Spleen (tissue), 13 donors: ENCODE measurements at places on chromosomes 7 and 10. TPM values are rescaled to one million over a fixed set of nuclear protein-coding genes. Genes with fewer than 3 reads are reported as not detected.

- no peak for DNase-seq
Observed at GRCh38 chr10:126153711-126154628, 234.3 kb downstream of the ADAM12 start.

- no peak for DNase-seq
Observed at GRCh38 chr10:89494068-89494467, 41.3 kb downstream of the SLC16A12 start.

GRCh38 chr7:70595370-70595754 lies 536.6 kb upstream of the GALNT17 start:
- no peak for DNase-seq

- DNase-seq = no peak
Observed at GRCh38 chr10:69855346-69856111, 53.8 kb downstream of the COL13A1 start.

GRCh38 chr7:35993676-35994606 lies 159.1 kb upstream of the EEPD1 start:
- DNase-seq = no peak

Gene PDZD7
- polyA plus RNA-seq = 0.30 TPM

- DNase-seq = no peak
Observed at GRCh38 chr10:60521974-60522405, 132.3 kb upstream of the ANK3 start.

DNA sequence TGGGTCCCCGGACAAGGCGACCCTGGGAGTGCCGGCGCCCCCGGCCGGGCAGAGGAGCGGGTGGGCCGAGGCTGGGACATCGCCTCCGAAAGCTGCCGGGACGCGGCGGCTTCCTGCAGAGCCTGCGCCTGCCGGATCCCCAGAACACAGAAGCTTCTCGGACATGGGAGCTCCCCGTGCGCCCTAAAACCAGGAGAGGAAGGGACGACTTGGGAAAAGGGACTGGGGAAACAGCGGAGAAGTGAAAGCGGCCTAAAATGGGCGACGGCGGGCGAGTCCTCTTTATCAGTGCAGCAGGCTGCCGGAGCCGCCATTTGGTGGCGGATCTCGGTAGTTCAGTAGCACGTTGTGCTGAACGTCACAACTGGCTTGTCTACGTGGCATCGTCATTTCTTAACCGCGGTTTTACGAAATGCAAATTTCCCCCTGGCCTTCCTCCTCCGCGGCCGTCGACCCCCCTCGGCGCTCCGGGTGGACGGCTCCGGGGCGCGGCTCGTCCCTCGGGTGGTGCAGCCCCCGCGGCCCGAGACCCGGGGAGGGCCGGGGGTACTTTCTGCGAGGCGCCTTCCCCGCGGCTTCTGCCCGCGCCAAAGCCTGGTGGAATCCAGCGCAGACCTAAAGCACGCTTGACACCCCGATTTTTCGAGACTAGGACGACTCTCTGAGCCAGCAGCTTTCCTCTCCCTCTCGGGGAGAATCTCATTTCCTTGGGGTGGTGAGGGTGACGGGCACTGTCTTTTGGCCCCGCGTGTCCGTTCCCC lies 9.9 kb upstream of the SPAG6 start:
- DNase-seq = peak; percentile 90

- no peak for DNase-seq
Observed at GRCh38 chr7:65992526-65992925, 10.5 kb upstream of the GUSB start.

Gene NUTM2D
- 2.0 TPM for polyA plus RNA-seq

DNA sequence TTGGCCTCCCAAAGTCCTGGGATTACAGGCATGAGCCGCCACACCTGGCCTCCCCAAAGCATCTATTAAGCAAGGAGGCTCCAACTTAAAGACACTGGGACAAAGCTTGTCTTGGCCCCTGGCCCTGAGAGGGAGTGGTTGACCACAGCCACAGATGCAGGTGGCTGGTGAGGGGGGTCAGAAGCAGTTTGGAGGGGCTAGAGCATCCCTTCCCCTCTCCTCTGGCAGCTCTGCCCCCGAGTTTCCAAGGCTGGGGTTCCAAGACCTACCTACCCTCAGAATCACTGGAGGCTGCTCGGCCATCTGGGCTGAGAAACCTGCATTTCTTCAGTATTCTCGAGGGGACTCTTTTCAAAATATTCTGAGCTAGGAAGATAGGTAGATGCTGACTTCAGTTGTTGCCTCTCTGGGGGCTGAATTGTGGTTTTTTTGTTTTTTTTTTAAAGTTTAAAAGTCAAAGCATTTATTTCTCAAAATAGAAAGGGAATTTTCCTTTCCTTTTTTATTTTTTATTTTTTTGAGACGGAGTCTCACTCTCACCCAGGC lies 32.6 kb downstream of the DDIT4 start:
- DNase-seq = peak; percentile 58

- no peak for DNase-seq
Observed at GRCh38 chr10:4670737-4671136, 155.3 kb upstream of the AKR1E2 start.

Gene FKBP6
- 0.51 TPM for polyA plus RNA-seq

Gene ENKUR
- 0.03 TPM for polyA plus RNA-seq

- DNase-seq = no peak
Observed at GRCh38 chr7:140229101-140229525, 52.3 kb upstream of the KDM7A start.

- no peak for DNase-seq
Observed at GRCh38 chr10:9301148-9301547, 1246.7 kb downstream of the GATA3 start.

- no peak for DNase-seq
Observed at GRCh38 chr7:143243614-143244013, 19.6 kb upstream of the GSTK1 start.

Gene TMEM176B
- 70.0 TPM for polyA plus RNA-seq

- no peak for DNase-seq
Observed at GRCh38 chr7:99383791-99384370, 9.4 kb downstream of the ARPC1B start.

DNA sequence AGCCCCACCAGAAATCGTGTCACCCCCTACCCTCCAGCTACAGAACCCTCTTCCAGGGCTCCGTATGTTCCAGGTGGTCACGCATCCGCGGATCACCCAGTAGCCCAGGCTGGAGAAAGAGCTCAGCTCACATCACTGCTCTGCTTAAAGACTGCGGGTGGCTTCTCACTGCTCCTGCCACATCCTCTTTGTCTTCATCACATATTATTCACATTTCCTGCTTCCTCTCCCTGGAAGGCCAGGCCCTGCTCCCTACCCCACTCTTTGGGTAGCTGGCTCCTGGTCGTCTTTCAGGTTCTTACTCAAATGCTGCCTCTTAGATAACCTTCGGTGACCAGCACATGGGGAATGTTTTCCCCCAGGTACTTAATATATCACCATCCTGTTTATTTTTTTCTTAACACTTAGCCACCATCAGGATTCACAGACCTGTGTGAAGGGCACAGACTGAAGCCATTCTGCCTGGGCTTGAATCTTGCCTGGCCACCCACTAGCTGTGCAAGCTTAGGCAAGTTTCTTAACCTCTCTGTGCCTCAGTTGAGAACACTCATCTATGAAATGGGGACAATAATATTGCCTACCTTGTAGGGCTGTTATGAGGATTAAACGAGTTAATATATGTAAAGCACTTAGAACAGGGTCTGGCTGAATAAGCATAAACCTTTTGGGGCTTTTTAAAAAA lies 307.8 kb downstream of the PRPF18 start:
- DNase-seq = no peak

- DNase-seq = no peak
Observed at GRCh38 chr7:14892961-14893360, 9.6 kb downstream of the DGKB start.

Gene HSPA12A
- 1.5 TPM for polyA plus RNA-seq

GRCh38 chr7:138033241-138033640 lies 31.4 kb upstream of the CREB3L2 start:
- no peak for DNase-seq

Gene WNT8B
- polyA plus RNA-seq = 0.03 TPM

- DNase-seq = no peak
Observed at GRCh38 chr7:18320422-18320821, 175.1 kb upstream of the HDAC9 start.

DNA sequence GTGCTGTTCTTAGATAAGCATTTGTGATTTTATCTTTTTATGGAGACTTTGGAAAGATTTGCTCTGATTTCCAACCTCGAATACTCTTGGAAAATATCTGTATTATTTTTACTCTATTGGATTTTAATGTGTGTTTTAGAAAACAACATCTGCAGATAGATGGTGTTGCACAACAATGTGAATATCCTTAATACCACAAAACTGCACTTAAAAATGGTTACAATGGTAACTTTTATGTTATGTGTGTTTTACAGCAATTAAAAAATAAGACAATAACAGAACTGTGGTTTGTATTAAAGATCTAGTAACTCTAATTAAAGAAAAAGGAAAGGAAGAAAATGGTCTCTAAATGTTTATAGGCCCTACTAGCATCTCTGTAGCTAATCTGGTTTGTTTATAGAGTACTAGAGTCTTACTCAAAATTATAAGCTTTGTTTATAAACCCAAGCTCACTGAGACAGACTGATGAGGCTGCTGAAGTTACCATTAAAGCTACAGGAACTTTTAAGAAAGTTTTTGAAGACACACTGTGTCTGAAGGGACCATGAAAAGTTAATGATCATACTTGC lies 74.6 kb upstream of the CC2D2B start:
- no peak for DNase-seq

- DNase-seq = no peak
Observed at GRCh38 chr10:127649642-127650041, 87.3 kb upstream of the FOXI2 start.

- no peak for DNase-seq
Observed at GRCh38 chr10:129883626-129884397, 80.3 kb downstream of the EBF3 start.

Gene NME8
- polyA plus RNA-seq = 1.3 TPM

Gene FKBP9
- 5.0 TPM for polyA plus RNA-seq

GRCh38 chr7:138992052-138992531 lies 10.9 kb upstream of the KIAA1549 start:
- DNase-seq = no peak

- DNase-seq = no peak
Observed at GRCh38 chr10:70939441-70940003, 51.2 kb upstream of the PCBD1 start.

DNA sequence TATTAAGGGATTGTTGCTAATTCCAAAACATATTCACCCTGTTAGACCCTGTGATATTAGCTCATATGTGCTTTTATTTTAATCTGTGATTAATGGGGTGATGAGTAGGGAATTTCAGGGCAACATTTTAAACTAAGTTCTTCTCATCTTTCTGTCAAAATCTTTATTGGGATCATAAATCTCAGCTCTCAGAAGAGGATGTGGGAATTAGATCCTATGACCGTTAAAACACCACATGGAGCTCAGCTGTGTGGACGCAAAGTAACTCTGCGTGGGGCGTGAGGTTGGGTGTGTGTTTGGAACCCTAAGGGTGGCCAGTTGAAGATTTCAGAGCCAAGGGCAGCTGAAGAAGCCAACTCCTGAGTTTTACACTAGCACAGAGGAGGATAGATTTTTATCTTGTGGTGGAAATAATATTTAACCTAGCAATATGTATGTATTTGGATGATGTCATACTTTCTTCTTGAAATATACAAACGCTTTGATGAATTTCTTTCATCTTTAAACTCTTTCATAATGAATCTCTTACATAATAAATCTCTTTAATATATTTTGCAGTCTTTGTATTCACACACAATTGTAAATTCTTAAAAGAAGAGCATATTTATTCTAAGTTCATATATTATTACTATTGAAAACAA lies 64.4 kb downstream of the EPDR1 start:
- DNase-seq = no peak

- no peak for DNase-seq
Observed at GRCh38 chr10:128324058-128324827, 198.0 kb upstream of the MKI67 start.

GRCh38 chr7:68015122-68015977 lies 1018.7 kb downstream of the TYW1 start:
- DNase-seq = no peak

DNA sequence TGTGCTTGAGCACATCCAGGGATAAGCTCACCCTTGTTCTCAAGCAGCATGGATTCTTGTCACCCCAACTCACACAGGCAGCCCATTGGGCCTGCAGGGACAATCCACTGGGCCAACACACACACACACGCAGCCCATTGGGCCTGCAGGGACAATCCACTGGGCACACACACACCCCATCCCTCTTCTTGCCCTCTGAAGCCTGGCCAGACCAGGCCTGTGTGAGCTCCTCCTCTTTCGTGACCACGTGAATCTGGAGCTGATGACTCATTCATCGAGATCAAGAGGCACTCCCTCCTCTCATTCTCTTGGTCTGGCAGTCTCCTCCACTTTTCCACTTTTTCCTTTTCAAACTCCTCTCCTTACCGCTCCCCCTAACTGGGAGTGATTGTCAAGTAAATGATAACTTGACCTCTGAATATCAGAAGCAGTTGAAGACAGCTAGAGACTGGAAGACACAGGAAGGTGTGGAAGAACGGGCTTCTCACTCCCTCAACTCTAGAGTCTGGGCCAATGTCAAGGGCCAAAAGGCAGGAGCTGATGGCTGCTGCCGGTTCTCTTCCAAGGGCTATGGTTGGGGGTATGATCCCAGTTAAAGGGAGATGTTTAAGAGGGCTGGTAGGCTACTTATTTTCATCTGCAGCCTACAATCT lies 89.7 kb downstream of the HIPK2 start:
- DNase-seq = no peak

Gene RGS10
- polyA plus RNA-seq = 127 TPM

- no peak for DNase-seq
Observed at GRCh38 chr10:17249820-17250219, 21.8 kb downstream of the VIM start.

Gene XRCC2
- 0.64 TPM for polyA plus RNA-seq

Gene VWC2
- polyA plus RNA-seq = not detected

- DNase-seq = no peak
Observed at GRCh38 chr10:120047926-120048325, 155.4 kb downstream of the SEC23IP start.

DNA sequence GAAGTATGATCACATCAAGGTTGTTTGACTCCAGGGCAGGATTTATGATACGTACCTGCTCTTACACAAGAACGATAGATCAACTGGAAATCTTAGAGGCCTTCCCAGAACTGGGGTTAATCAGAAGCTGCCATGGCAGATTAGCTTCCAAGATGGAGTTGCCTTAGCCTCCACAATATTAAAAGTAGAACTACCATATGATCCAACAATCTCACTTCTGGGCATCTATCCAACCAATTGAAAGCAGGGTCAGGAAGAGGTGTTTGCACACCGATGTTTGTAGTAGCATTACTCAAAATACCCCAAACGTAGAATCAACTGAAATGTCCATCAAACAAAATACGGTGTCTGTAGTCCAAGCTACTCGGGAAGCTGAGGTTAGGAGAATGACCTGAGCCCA lies 6.6 kb downstream of the PILRB start:
- DNase-seq = no peak

DNA sequence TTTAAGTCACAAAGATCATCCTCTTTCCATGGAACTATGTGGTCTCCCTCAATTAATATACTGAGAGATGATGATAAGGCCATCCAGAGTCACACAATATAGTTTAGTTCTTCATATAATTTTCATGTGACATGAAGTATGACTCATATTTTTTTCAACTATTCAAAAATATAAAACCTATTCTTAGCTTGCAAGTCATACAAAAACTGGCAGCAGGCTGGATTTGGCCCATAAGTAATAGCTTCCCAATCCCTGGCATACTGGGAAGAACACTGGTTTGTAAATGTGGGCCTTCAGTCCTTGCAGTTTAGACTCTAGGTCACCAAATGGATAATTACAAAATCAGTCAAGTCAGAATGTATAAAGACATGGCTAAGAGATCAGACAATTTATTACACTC lies 356.6 kb downstream of the PPP1R3A start:
- no peak for DNase-seq
